ENCODE measurements at places on chromosomes 5 and 9.

DNA sequence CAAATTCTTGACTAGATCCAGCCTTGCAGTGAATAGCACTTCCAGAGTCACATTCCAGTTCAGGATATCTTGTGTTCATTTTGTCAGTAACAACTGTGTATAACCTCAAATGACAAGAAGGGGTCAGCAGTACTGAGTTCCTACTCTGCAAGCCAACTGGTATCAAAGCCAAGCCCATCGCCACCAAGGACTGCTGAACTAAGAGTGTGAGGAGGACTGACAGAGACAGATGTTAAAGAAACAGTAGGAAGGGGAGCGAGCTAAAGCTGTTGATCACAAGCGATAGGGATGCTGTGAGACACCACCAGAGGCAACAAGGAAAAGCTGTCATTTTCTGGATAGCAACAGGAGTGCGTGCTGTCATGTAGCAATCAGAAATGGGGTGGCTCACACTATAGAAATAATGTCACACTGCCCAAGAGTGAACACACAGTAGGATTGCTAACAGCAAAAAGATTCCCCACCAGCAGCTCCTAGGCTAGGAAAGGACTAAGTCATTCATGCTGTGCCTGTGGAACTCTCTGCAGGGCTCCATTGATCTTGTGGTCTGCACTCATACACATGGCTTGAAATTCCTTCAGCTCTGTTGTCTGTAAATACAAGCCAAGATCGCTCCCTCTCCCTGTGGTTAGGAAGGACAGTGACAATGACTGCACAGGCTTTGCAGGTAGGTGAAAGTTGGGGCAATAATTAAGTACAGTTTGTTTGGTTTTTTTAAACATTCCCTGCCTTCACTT is 658.6 kb downstream of the NR2F1-AS1 start:
- no peak for DNase-seq

GRCh38 chr5:120683580-120683979 is 219.5 kb downstream of the PRR16 start:
- no peak for DNase-seq

DNA sequence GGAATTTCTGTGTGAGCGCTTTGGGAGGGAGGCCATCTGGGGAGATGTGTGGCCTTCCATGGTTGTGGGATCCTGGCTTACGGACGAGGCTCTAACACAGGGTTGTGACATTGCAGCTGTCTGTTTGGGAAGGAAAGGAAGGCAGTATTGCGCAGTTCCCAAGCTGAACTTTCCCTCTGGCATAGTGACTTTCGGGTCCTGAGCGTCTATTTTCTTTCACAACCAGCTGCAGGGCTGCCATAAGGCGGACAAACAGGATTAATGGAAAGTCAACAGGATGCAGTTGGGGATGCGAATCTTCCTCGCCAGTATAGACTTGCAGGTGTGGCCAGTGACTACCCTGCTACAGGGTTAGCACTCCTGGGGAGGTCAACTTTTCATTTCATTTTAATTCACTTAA is 25.9 kb downstream of the CCT5 start:
- DNase-seq, result no peak

DNA sequence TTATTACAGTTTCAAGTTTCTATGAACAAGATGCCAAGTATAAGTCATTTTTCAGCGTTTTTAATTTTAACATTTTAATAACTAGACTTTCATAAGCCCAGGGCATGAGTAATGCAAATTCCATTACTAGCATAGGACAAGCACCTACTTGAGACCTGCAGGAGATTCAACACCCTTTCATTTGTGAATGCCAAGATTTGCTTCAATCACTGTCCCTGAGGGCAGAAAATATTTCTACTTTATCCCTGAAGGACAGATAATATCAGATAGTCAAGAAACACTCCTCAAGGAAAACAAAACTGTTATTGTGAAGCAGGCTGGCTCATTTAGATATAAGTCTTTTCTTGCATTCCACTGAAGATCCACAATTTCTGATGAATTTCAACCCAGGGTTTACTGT is 27.7 kb upstream of the ZNF622 start:
- DNase-seq, result no peak

DNA sequence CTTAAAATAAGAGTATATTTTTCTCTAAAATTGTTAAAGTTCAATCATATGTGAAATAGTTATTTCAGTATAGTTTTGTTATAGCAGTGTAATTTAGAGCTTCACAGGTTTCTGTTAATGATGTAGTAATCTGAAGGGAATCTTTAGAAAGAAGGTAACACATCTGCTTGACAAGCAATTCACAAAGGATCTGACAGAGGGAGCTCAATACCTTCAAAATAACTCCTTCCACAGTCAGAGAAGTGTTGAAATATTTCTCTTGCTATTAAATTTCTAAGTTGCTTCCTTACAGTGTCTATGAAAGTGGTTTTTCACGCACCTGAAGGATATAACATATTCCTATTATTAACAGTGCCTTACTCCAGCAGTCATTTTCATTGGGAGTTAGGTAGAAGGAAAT is 44.9 kb downstream of the SLC25A51 start:
- no peak for DNase-seq

- no peak for DNase-seq
Measured at GRCh38 chr9:78014776-78015175, 16.8 kb downstream of the GNAQ start.

DNA sequence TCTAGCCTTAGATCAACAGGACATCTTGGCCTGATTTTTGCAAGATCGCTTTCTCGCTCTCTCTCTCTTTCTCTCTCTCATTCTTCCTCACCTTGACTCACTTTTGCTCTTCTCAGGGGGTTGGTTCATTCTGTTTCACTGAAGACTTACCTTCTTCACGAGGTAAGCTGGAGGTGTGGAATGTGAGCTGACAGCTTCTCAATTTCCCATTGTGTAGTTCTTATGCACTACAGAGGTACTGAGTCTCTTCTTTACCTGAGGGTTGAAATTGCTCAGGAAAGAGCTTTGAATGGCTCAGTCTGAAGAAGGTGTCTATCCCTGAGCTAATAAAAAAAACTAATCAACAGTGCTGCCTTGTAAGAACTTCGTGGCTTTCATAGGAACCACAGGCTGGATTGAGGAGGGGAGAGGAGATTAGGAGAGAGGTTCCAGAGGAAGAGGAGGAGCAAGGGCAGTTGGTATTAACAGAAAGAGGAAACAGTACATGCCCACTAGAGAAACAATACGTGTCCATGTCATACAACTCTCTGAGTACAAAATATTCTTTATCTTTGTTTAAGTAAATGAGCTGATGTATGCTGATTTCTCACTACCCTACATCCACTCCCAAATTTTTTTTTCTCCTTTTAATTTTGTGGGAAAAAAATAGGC is 192.2 kb downstream of the TMEM167A start:
- no peak for DNase-seq

DNA sequence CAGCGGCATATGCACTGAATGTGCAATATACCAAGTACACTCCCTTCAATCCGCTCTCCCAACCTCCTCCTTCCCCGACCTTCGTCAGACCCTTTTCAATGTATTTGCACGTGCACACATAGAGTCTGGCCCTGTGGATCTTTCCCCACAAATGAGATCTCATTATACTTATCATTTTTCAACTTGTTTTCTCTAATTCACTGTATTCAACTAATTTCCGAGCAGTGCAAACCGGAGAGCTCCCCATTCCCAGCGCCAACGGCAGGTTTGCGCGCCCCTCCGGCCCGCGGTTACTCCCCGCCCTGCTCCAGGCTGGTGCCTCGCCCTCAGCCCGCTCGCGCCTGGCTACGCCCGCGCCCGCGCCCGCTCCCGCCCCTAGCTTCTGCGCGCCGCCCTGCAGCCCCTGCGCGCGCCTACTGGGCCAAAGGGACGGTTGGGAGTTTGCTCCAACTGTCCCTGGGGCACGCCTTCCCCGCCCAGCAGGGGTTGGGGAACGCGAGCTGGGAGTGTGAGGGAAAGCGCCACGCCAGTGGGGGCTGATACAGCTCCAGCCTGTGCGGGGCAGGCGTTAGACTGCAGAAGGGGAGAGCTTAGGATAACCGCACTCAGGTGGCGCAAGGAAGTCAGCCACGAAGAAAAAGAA is 3.3 kb upstream of the CDC20B start:
- peak; percentile 88 for DNase-seq

DNA sequence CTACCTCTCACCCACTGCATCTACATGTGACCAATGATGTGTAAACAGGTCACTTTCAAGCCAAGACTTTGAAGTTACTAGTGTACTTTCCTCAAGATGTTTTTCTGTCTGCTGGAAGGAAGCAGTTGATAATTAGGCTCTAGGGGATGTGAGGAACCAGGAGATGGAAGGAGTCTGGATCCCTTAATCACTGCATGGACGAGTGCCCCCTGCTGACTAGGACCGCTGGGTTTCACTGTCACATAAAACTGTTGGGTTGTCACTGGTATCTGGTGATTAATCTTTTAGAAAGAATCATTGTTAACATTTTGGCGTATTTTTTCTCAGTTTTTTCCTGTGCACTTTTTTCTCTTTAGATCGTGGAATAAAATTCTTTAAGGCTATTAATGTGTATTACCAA is 79.5 kb downstream of the SREK1 start:
- peak; percentile 30 for DNase-seq

- no peak for DNase-seq
Measured at GRCh38 chr5:56585999-56586691, 229.2 kb upstream of the MAP3K1 start.

DNA sequence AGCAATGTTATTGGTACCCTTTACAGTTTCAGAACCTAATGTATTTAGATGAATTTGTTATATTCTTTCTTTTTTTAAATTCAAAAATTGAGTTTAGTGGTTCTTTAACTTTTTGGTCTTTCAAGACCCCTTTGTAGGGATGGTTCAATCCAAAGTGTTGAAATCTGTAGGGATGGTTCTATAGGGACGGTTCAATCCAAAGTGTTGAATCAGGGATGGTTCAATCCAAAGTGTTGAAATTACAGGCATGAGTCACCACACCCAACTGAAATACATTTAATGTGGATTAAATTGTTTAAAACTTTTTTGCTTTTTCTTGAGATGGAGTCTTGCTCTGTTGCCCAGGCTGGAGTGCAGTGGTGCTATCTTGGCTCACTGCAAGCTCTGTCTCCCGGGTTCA is 30.6 kb downstream of the SNX2 start:
- no peak for DNase-seq

Data from iPS-NIHi11 (cell line).